Lung microvascular endothelial cell (primary cell): ENCODE measurements at places on chromosomes 6 and 20. TPM values are rescaled to one million over a fixed set of nuclear protein-coding genes. Genes with fewer than 3 reads are reported as not detected.

Gene NKAIN4
- not detected in 2 replicates for total RNA-seq

Gene RPS10
- 1,235 and 1,478 TPM in 2 replicates for total RNA-seq

Gene PTCHD4
- 5.0 and 12.4 TPM in 2 replicates for total RNA-seq

Gene COL9A3
- total RNA-seq = 0.44 and 0.99 TPM in 2 replicates

- DNase-seq = no peak
Measured at GRCh38 chr6:114713690-114714089, 370.9 kb upstream of the HS3ST5 start.

DNA sequence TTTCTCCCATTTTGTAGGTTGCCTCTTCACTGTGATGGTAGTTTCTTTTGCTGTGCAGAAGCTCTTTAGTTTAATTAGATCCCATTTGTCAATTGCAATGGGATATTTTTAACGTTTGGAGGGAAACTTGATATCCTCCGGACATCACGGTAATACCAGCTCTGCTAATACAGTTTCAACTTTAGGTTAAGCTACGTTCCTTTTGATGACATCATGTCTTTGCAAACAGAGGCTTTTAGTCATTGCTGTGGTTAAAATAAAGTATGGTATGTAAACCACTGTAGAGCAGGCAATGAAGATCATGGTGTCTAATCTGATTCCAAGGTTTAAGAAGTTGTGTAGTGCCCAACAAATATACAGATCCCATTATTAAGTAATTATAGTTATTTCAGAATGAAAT, 168.0 kb upstream of the CHD6 start:
- DNase-seq = no peak

- no peak for DNase-seq
Measured at GRCh38 chr6:57068061-57068460, 21.6 kb downstream of the KIAA1586 start.

DNA sequence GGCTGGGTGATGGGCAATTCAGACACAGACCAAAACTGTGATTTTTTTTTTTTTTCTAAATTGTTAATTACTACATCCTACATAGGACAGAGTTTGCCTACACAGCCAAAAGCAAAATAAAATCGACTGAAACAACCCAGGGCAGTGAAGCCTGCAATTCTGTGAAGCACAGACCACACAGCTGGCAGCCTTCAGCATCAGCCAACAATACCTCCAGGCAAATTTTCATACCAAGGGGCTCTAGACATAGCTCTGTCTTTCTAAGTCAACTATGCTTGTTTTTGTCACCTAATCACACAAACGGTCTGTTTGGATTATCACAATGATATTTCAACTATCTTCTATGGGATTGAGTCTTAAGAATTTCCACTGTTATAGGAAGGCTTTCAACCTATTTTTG, 17.6 kb downstream of the RMND1 start:
- DNase-seq = no peak

DNA sequence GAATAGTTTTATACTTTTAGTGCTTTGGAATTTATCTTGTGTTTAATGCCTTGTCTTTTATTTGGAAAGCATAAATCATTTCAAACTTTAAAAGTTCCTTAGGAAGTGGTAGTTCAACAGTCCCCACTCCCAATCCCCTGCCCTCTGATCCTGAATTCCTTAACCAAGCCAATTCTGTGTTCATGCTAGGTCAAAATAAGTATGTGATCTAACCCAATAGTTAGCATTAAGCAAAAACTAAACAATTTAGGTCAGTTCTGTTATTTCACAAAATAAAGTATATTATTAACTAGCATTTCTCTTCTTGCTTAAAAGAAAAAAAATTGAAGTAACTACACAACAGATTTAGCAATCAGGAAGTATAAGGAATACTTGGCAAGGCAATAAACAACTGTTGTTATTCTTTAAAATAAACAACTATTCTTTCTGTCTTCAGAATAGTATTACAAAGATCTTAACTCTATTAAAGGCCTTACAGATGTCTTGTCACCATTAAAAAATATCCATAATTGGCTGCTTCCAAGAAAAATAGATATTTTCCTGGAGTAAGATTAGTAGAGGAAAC, 37.0 kb downstream of the AKIRIN2 start:
- DNase-seq = no peak

GRCh38 chr6:144624246-144624645, 339.1 kb downstream of the UTRN start:
- no peak for DNase-seq

DNA sequence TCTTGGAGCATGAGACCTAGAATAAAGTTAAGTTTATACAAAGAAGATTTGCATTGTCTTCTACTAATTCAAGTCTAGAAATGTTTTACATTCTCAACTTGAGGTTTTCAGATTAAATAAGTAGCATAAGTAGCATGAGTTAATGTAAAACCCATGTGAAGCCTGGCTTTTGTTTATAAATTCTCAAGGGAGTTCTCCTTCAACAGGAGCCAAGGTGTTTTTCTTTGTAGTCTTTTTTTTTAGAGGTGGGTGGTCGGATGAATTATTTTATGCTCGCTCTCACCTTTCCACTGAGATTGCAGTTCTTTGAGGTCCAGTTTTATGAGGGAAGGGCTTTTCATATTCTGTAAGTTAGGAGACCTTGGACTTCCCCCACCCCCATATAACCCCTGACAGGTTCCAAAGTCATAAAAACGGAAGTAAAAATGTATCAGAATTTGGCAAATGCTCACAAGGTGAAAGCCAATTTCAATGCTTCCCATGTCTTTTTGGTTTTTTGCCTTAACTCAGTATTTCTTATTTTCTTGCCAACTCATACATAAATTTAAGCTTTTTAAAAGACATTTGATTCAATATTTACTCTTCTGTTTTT, 244.3 kb upstream of the ASCC3 start:
- DNase-seq = no peak

GRCh38 chr6:11750682-11751081, 27.9 kb downstream of the ADTRP start:
- DNase-seq = no peak

- DNase-seq = peak; percentile 95
Measured at GRCh38 chr6:3825331-3825831, 23.8 kb upstream of the FAM50B start.
